ENCODE measurements at places on chromosomes 12 and 14.

- DNase-seq: no peak
Observed at GRCh38 chr14:99810559-99810874, 17.3 kb downstream of the EML1 start.

GRCh38 chr12:42486407-42486806, 103.1 kb downstream of the PRICKLE1 start:
- no peak for DNase-seq

DNA sequence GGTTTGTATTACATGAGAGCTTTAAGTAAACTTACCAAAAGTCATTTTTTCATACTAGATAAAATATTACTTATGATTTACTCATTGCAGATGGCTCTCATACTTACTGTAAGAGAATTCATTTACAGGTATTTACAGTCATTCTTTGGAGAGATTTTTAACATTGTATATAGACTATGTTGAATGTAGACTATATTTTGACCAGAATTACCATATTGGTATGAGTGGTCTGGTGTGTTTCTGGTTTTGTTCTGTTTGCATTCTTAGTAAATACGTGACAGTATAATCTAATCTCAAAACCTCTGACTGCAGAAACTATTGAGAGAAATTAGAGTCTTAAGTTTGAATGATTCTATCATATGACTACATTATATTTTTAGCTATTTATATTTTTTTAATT, 91.1 kb downstream of the USP15 start:
- DNase-seq: no peak

GRCh38 chr12:121942145-121942718, 23.8 kb downstream of the CFAP251 start:
- DNase-seq: no peak

- no peak for DNase-seq
Observed at GRCh38 chr14:75991753-75992152, 6.2 kb downstream of the IFT43 start.
